ENCODE measurements at places on chromosomes 2 and 18.

DNA sequence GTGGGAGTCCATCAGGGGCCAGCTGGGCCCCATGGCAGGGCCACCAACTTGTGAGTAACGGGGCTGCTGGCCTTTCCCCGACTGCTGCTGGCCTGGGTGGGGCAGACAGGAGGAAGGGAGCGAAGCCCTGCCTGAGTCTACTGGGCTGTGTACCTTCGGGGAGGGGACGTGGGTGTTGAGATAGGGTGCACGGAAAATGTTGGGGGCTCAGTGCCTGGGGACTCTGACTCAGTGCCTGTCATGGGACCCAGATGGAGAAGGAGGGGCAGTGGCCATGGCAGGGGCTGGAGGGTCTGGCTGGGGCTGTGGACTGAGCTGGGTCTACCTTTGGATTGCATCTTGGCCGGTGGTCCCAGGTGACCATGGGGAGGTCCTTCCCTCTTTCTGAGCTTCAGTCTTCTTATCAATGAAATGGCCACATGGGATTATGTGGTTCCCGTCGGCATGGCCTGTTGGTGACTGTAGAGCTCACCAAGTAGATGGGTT lies 4.0 kb downstream of the SLC4A3 start:
- no peak for DNase-seq

- DNase-seq = no peak
Observed at GRCh38 chr2:139864821-139865302, 1084.7 kb upstream of the NXPH2 start.

- DNase-seq = no peak
Observed at GRCh38 chr18:14026199-14026598, 106.0 kb downstream of the ZNF519 start.

GRCh38 chr2:3498783-3499394 lies 20.4 kb downstream of the ADI1 start:
- DNase-seq = no peak

DNA sequence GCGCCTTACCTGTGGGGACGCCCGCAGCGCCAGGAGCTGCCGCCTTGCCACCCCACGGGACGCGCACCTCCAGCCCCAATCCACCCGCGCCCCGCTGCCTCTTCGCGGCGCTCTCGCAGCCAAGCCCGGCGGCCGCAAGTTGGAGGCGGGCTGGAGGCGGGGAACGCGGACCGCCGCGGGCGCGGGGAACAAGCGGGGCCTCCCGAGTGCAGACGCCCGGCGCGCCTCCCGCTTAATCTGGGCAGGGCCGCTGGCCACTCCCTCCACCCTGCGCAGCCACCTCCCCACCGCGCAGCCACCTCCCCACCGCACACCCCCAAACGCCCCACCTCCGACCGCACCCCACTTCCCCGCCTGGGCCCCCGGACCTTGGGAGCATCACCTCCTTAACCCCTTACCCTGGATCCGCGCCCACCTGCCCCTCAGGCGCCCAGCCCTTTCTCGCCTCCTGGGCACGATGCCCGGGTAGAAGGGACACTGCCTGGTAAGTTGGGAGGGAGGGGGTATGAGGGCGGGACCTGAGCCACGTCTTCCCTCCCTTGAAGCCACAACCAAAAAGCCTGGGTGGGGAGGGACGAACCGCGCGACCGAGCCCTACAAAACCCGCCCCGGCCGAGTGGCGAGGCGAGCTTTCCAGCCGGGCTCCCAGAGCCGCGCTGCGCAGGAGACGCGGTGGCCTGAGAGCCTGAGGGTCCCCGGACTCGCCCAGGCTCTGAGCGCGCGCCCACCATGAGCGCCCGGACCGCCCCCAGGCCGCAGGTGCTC lies at the start of the genes COL4A3 and COL4A4:
Gene COL4A3, plus strand, starts transcription at position 627 of the 765 bp plus-strand sequence. Its CDS starts 103 bp downstream, at position 730.
Gene COL4A4, minus strand, starts transcription at position 208 of the 765 bp plus-strand sequence. CDS start 16,722 bp downstream, outside the sequence.
- no peak for DNase-seq

GRCh38 chr2:134443814-134444480 lies 190.1 kb downstream of the MGAT5 start:
- no peak for DNase-seq

DNA sequence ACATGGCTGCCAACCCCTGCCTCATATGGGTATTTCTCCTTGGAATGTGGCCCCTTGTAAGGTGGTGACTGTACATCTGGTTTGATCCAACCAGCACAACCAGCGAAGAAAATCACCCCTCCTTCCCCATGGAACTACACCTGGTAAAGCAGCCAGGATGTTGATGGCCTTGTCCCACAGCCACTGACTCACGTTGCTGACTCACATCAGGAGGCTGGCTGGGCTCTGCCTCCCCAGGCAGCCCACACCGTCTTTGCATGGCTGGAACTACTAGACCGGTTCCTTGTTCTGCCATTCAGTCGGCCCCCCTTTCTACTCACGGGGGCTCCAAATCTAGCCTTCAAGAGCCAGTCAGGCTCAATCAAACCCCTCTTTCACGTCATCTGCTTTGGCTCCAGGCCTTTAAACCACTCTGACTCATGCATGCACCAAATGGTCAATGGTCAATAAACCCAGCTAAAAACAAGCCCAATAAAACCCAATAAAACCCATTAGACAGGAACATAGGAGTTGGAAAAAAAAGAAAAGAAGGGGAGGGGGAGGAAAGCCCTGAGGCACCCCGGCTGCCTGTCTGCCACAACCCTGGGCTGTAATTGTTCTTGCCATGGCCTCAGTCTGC lies 114.8 kb downstream of the PLB1 start:
- DNase-seq = no peak

DNA sequence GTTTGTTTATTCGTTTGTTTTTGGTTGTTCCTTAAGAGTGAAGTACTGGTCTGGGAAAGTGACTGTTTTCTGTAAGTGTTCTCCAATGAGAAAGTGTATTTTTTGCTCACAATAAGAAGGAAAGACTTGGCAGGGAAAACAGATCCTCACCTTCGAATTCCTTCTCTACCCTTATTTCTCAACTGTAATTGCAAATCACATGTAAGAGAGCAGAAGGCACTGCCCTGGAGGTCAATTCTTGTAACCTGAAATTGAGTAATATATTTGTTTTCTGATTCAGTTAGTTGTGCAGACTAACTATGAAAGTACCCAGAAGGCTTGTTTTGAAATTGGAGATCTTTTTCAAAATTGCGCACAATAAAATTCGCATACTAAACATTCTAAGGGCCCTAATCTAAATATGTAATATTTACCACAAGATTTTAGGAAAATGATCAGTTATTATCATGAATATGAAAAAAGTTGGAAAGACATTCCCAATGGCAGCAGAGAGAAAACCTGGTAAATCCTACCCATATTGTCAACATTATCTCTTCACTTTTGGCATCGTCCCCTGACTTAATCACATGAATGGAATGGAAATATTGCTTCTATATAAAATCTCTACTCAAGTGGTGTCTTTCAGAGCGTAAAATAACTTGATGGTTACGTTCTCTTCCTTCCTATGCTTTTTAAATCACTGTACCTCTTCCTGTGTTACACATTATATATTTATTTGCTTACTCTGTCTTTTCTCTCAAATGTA lies 24.1 kb downstream of the TFPI start:
- DNase-seq = no peak

- DNase-seq = no peak
Observed at GRCh38 chr2:188890755-188891154, 83.4 kb upstream of the COL3A1 start.

GRCh38 chr2:204744506-204744905 lies 199.2 kb downstream of the PARD3B start:
- peak; percentile 5 for DNase-seq

GRCh38 chr2:32688541-32688940 lies 60.7 kb downstream of the TTC27 start:
- DNase-seq = no peak

DNA sequence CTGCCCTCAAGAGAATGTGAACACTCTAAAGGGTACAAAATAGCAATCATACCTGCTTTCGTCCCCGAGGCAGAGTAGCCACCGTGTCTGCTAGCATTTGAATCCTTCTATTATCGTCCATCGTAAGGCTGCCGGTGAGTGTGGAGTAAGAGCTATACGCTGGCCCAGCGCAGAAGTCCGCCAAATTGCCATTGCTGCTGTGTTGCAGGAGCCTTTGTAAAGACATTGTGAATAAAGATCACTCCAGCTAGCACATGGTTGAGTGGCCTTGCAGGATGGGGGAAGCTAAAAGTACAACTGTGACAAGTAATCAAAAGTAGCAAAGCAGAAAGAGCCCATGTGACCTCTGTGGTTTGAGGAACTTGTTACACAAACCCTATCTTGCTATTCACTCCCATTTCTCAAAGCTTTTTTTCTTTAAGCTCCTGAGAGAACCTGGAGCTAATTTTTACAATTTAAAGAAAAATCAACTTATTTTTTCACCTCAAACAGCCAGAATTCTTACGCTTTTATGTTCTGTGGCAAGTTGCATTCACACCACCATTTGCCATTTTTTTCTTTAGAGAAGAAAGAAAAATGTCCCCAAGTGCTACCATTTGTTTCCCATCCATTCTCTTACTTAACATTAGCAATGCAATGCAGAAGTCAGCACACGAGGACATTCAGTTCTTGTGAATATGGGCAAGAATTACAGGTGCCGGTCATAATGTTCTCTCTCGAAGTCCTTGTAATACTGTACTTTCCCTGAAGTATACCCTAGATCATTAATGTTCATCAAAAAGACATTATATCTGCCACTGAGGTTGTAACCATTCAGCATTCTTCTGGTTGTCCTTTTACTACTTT lies at the start of gene CYTIP:
Gene CYTIP, minus strand, starts transcription at position 295 of the 846 bp plus-strand sequence. Its CDS starts 69 bp downstream, at position 226.
- no peak for DNase-seq

DNA sequence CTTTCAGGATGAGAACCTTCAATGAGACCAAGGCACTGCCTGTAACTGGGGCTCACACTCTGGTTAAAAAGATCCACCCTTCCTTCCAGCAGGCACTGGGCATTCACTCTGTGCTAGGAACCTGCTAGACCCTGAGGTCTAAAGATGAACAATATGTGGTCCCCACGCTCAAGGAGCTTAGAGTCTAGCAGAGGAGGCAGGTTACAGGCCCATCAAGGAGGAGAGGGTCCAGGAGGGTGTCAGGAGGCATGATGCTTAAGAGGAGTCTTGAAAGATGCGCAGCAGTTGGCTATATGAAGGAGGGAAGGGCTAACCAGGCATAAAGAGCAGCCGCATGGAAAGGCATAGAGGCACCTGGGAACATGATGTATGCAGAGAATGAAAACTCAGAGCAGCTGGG lies 4.5 kb downstream of the ANKRD53 start:
- no peak for DNase-seq

DNA sequence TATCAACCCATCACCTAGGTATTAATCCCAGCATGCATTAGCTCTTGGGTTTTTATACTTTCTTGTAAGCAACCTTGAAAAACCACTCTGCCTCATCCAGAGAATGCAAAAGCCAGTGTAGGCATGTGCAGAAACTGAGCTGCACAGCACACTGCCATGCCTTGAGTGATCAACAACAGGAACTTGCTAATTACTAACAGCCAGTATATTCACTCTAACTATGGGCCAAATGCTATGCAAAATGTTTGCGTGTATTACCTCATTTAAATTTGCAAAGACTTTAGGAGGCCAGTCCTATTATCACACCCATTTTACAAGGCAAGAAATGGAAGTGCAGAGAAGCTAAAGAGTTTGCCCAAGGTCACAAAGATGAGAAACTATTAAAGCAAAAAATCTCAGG lies 169.8 kb downstream of the PID1 start:
- no peak for DNase-seq

DNA sequence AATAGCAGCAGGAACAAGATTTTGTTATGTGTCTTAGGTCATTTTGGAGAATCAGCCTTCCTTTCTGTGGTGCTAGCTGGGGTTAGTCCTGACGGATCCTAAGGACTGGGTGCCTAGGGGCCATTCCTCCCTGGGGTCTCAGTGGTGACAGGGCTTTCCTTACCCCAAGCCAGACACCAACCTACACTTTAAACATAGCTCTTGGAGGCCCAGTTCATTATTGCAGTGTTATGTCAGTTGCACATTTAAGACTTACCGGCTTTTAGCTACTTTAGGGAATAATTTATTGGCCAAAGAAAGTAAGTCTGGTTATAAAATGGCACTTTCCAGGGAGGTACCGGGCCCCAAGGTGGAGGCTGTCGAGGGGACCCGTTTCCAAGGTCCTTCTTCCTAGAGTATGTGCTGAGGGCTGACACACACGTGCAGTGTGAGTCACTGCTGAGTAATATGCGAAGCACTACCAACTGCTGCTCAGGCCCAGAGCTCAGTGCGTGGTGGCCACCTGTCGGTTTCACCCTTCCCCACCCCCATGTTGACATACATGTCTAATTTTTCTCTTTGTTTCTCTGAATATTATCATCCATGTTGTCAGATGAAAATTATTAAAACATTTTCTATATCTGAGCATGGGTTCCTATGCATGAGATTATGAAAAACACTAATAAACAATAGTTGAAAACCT lies 37.0 kb upstream of the GRHL1 start:
- no peak for DNase-seq

GRCh38 chr2:176449852-176450251 lies 180.6 kb downstream of the MTX2 start:
- no peak for DNase-seq

DNA sequence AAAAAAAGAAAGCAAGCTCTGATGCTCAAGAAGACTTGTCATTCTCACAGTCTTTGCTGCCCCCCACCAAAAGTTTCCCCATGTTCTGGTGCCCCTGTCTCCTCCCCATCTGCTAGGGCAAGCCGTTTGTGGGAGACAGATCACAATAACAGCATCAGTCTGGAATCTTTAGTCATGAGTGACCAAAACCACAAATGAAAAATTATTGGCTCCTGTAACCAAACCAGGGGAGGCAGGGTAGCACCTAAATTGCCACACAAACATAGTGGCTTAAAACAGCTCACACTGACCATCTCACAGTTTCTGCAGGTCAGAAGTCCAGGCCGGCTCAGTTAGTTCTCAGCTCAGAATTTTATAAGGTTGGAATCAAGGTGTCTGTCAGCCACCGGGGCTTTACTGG lies 9.1 kb upstream of the B3GNT7 start:
- no peak for DNase-seq

DNA sequence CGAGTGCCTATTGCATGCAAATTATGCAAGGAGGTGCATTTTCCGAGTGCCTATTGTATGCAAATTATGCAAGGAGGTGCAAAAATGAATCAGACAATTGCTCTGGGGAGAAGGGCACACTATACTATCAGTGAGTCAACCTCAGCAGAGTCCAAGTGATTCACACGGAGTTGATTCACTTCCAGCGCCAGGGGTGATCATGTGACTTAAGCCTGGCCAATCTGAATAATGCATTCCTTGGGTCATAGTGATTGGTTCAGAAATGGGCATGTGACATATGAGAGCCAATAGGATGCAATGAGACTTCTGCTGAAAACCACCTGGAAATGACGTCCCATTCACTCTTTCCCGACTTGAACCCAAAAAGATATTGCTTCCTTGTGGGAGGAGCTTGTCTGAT lies 152.2 kb downstream of the DAW1 start:
- no peak for DNase-seq

GRCh38 chr2:166134252-166135151 lies 6.7 kb upstream of the SCN1A start:
- no peak for DNase-seq

DNA sequence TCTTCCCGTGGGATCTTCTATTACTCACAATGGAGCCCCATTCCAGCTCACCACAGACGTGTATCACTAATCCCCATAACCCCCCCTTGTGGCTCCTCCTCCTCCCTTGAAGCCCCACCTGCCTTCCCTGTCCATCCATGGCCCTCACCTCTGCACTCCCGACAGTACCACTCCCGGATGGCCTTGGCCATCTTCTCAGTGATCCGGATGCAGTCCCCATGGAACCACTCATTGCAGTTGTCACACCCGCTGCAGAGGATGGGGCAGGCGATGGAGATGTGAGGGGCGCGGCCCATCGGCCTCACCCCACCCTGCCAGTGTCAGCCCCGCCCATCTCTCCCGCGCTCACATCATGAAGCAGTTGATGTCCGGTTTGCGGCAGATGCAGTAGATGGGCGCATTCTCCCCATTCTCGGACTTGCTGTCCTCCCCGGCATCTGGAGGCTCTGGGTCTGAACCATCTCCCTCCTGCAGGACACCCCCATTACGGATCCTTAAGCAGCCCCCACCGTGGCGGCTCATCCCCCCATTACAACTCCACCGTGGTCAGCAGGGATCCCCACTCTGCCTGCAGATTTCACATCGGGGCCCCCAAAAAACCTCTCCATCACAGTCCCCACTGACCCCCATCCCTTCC lies 983 bp downstream of the CXXC1 start:
- no peak for DNase-seq

Data from left renal cortex interstitium (tissue), 4 donors.